ENCODE measurements at places on chromosomes 11 and 22.

DNA sequence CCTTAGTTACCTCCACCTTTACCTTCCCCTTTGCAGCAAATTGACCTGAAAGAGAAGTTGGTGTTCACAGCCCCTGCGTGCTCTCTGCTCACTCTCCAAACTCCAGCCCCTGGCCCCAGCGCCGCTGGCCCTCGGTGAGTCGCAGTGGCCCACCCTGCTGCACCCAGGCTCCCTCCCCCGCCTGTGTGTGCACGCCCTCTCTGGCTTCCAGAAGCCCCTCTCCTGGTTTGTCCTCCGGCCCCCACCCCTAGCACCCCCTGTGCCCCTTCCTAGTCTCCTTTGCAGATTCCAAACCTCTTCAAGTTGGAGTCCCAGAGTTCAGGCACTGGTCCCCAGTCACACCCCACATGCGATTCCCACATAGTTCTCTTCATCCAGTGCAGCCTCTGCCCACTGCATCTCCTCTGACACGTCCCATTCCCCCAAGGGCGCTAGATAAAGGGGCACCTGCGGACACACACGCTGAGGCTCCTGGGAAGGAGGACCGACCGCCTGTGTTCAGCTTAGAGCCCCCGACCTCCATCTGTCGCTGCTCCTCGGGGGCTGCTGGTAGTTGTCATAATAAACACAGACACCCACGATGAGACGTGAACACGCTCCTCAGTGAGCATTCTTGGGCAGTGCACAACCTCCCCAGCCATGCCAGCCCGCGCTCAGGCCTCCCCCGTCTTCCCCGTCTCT lies 1.5 kb upstream of the PHRF1 start:
- DNase-seq = no peak

- DNase-seq = no peak
These were observed 20.2 kb upstream of the RASL10A start for GRCh38 chr22:29335656-29336055.

- peak; percentile 41 for DNase-seq
These were observed 16.4 kb upstream of the SCGB1A1 start for GRCh38 chr11:62402226-62402959.

- DNase-seq = no peak
These were observed 22.1 kb downstream of the IGLL5 start for GRCh38 chr22:22909605-22910271.

- no peak for DNase-seq
These were observed 38.6 kb upstream of the POGLUT3 start for GRCh38 chr11:108536783-108537182.

DNA sequence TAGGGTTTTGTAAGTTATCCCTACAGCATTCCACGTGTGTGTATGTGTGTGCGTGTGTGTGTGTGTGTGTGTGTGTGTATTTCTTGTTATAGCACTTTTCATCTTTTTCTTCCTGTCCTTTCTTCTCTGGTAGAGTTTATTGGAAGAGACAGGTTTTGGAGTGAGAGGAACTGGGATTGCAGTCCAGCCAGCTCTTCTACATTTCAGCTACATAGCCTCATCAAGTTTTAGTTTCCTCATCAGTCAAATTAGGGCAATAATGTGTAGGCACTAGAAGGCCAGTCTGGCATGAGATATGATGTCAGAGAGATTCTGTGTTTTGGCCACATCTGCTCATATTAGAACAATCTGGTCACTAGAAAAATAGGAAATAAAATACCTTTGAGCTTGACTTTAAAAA lies 1283.5 kb upstream of the TENM4 start:
- DNase-seq = no peak

DNA sequence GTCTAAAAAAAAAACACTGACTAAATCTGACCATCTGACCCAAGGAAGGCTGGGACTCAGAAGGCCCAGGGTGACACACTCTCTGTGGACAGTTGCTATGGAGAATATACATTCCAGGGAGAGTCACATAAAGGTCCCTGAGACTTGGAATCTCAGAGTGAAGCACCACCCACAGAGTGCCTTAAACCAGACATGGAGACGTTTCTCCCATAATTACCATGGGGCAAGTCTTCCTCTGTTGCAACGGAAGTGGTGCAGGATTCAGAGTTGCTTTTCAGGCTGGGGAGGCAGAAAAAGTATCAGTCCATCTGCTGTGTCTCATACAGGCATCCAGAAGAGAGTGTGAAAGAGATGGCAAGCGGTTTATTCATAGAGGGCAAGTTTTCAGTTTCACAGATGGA lies 58.7 kb upstream of the SLN start:
- peak; percentile 4 for DNase-seq

GRCh38 chr22:31104869-31105268 lies 2.5 kb downstream of the SELENOM start:
- DNase-seq = no peak

GRCh38 chr22:32828150-32828549 lies 26.6 kb downstream of the TIMP3 start:
- no peak for DNase-seq

DNA sequence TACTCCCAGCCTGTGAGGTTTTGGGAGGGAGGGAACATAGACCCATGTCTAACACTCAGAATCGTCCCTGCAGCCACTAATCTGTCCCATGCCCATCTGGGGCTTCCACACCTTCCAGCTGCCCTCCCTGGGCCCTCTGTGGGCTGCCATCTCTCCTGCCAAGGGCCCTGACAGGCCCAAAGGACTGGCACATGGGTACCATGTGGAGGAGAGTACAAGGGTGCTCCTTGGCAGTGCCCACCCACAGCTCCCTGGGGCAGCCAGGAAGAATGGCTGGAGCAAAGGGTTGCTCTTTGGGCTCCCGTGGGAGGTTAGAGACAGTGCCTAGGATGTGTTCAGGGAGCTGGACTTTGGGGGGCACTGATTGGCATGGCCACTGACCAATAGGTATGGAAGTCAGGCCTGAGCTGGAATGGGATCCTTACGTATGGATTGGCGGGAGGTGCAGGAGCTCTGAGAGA lies 56.8 kb downstream of the CD82 start:
- DNase-seq = no peak

DNA sequence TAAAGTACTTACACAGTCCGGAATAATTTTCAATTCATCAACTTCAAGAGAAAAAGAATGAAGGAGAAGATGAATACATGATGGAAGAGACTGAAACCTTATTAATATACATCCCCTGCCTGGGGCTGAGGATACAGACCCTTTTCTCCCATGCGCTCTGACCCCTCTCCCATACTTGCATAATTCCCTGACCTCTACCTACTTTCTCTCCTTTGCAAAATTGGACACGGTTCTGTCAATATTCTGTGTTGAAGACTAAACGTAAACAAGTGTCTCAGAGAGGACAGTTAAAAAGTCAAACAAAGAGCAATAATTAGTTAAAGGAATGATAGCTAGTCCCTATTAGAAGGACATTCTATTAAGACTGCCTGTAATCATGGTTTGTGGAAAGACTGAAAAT lies 7.5 kb downstream of the PRDM10 start:
- no peak for DNase-seq

All from Jurkat, Clone E6-1 (cell line).